Activated CD8-positive, alpha-beta T cell treated with anti-CD3 and anti-CD28 coated beads, Interleukin-2, amount 10 ng/mL, durations not matched to agents 7 days and 5 days (primary cell): ENCODE measurements at places on chromosomes 1 and 21.

- DNase-seq = no peak
These were observed 4.2 kb upstream of the COL6A1 start for GRCh38 chr21:45977396-45977795.

- no peak for DNase-seq
These were observed 157.2 kb upstream of the UBE2U start for GRCh38 chr1:64046243-64046642.

GRCh38 chr1:24705260-24706073, 39.8 kb upstream of the CLIC4 start:
- no peak for DNase-seq

GRCh38 chr21:39004634-39005501, 178.4 kb downstream of the PSMG1 start:
- DNase-seq = peak; percentile 24

DNA sequence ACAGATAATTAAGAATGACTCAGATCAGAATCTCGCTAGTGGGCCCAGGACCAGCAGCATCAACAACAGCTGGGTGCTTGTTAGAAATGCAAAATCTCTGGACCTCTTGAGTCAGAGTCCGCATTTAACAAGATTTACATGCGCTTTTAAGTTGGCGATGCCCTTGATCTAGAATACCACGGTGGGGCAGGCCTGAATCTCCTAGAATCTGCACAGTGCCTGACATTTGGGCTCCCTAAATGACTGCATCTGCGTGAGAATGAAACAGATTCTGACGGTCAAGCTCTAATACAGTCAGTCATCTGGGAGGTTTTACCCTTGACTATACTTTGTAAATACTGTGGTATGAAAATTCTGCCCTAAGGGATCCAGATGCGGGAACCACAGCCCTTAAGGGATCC, 17.2 kb upstream of the RAB29 start:
- DNase-seq = no peak

DNA sequence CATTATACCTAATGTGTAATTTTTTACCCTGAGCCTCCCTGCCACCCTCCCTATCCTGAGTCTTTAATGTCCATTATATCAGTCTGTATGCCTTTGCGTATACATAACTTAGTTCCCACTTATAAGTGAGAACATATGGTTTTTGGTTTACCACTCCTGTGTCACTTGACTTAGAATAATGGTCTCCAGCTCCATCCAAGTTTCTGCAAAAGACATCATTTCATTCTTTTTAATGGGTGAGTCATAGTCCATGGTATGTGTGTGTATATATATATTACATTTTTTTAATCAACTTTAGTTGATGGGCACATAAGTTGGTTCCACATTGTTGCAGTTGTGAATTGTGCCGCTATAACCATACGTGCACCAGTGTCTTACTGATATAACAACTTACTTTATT, 477.1 kb upstream of the NEGR1 start:
- no peak for DNase-seq

- DNase-seq = no peak
These were observed 319.2 kb downstream of the NTNG1 start for GRCh38 chr1:107460035-107460434.

DNA sequence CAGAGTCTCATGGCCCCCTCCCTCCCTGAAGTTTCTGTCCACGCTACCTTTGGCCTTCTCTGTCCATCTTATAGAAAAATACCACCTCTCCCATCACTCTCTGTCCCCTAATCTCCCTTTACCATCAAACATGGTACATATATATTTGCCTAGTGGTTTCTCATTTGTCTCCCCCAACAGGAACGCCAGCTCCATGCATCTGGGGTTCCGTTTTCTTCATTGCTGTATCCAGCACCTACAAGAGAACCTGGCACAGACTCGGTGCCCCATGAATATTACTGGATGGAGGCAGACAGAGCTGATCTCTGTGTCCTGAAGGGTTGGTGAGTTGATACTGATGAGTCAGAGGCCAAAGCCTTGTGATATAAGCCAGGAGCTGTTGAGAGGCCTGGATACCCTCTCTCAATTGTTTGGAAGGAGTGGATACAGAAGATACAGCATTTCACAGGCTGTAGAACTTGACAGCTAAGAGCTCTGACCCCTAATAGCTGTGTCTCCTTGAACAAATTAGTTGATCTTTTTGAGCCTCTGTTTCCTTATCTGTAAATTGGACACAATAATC, 21.9 kb downstream of the HEYL start:
- DNase-seq = no peak

GRCh38 chr1:157519451-157519850, 32.9 kb downstream of the FCRL5 start:
- no peak for DNase-seq
